Activated T-helper 2 cell treated with anti-CD3 and anti-CD28 coated beads, Interferon-gamma antibody, Interleukin-2, Interleukin-4, amounts not matched to agents 10 μg/mL and 5 μg/mL and 100 μg/mL, durations not matched to agents 14 hours and 24 hours and 36 hours (primary cell): ENCODE measurements at places on chromosomes 5 and 9.
A peak's percentile ranks its signal among the peaks of the same experiment; 100 is the strongest.

DNA sequence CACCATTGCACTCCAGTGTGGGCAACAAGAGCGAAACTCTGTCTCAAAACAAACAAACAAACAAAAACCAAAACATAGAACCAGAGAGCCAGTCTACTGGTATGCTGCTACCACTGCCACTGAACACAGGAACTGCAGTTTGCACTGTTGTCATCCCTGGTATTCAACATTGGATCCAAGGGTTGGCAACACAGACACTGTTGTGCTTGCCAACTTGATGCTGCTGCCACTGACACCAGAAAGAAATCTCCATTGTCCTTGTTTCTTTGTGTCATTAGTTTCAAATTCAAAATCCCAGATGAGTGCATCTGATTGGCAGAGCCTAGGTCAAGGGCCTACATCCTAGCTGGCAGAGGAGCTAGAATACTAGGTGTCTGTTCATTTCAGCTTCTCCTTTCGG is 16.2 kb downstream of the HINT1 start:
- peaks cover 2% of the 10 kb centered on the region for H3K27me3 ChIP-seq
- no peak for DNase-seq
- no peaks in the 10 kb centered on the region for H3K4me1 ChIP-seq
- peaks cover 4% of the 10 kb centered on the region for H3K36me3 ChIP-seq
- H3K27ac ChIP-seq = no peak overlapping the region
- no peak overlapping the region for H3K4me3 ChIP-seq

DNA sequence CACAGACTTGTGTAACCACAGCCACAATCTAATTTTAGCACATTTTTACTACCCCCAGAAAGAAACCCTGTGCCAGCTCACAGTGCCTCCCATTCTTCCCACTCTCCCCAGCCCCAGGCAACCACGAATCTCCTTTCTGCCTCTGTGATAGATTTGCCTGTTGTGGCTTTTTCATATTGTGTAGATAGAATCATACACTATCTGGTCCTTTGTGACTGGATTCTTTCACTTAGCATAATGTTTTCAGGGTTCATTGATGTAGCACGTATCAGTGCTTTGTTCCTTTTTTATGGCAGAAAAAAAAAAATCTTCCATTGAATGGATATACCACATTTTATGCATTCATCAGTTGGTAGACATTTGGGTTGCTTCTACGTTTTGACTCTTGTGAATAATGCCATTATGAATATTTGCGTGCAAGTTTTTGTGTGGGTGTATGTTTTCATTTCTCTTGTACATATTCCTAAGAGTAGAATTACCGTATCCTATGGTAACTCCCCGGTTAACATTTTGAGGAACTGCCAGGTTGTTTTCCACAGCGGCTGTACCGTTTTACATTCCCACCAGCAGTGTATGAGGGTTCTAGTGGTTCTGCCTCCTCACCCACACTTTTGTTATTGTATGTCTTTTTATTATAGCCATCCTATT is 64.5 kb downstream of the RCL1 start:
- no peak for DNase-seq
- peaks cover 41% of the 10 kb centered on the region for H3K4me1 ChIP-seq
- H3K27me3 ChIP-seq = no peaks in the 10 kb centered on the region

GRCh38 chr9:18976221-18976708 is 56.7 kb downstream of the SAXO1 start:
- peaks cover 4% of the 10 kb centered on the region for H3K4me1 ChIP-seq
- peaks cover 15% of the 10 kb centered on the region for H3K27me3 ChIP-seq
- DNase-seq = no peak
- no peaks in the 10 kb centered on the region for H3K36me3 ChIP-seq

GRCh38 chr9:389758-390157 is 175.1 kb downstream of the DOCK8 start:
- DNase-seq = no peak
- no peaks in the 10 kb centered on the region for H3K4me1 ChIP-seq
- H3K27ac ChIP-seq = no peak overlapping the region
- no peaks in the 10 kb centered on the region for H3K27me3 ChIP-seq
- peaks cover 68% of the 10 kb centered on the region for H3K36me3 ChIP-seq

- peaks cover 4% of the 10 kb centered on the region for H3K36me3 ChIP-seq
- no peak for DNase-seq
- no peak overlapping the region for H3K4me3 ChIP-seq
- peaks cover 16% of the 10 kb centered on the region for H3K4me1 ChIP-seq
- peak overlapping the region; percentile 5 for H3K27ac ChIP-seq
Observed at GRCh38 chr5:154849791-154850201, 607 bp downstream of the FAXDC2 start.

DNA sequence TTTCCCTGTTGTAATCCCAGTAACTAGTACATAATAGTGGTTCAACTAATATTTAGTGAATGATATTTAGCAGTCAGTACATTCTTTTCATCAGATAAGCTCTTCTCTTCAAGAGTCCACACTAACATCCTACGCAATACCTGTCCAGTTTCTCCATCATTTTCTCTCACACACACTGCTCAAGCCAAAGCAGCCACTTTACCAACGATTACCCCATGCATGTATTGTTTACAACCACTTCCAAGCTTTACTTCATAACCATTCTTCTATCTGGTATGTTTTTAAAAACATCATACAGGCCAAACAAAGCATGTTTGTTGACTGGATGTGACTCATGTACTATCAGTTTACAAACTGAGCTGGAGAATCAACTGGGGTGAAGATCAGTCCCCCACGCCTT is 7.3 kb downstream of the UBTD2 start:
- peaks cover 36% of the 10 kb centered on the region for H3K36me3 ChIP-seq
- H3K4me1 ChIP-seq = peaks cover 24% of the 10 kb centered on the region
- H3K27me3 ChIP-seq = peaks cover 3% of the 10 kb centered on the region

DNA sequence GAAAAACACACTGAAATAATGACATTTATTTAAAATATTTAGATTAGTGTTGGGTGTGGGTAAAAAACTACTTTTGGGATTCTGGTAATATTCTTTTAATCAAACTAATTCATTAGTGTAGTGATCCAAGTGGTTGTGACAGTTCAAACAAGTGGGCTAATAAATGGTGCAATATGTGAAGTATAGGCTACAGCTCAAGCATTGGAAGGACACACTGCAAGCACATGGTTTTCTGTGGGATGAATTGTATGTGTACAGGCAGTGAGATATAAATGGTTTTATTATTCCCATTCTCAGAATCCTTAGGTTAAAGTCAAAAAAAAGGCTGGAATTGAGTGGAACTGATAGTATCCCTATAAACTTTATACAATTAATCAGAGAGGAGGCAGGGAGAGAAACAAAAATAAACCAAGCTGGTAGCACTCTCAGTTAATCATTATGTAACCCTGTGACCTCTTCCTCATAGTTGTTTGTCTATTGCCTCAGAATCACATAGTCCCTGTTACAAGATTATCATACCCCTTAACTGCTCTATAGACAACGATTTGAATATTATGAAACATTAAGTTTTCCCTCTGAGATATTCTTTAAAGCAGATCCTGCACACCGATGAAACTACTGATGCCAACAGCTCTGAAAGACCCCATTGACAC is 1755.4 kb upstream of the ACO1 start:
- H3K27ac ChIP-seq = no peak overlapping the region
- no peak overlapping the region for H3K4me3 ChIP-seq
- no peak for DNase-seq
- no peaks in the 10 kb centered on the region for H3K36me3 ChIP-seq

- H3K36me3 ChIP-seq = peaks cover 8% of the 10 kb centered on the region
- DNase-seq = no peak
- no peak overlapping the region for H3K4me3 ChIP-seq
- no peak overlapping the region for H3K27ac ChIP-seq
Observed at GRCh38 chr9:96453625-96454024, 3.7 kb downstream of the HABP4 start.

DNA sequence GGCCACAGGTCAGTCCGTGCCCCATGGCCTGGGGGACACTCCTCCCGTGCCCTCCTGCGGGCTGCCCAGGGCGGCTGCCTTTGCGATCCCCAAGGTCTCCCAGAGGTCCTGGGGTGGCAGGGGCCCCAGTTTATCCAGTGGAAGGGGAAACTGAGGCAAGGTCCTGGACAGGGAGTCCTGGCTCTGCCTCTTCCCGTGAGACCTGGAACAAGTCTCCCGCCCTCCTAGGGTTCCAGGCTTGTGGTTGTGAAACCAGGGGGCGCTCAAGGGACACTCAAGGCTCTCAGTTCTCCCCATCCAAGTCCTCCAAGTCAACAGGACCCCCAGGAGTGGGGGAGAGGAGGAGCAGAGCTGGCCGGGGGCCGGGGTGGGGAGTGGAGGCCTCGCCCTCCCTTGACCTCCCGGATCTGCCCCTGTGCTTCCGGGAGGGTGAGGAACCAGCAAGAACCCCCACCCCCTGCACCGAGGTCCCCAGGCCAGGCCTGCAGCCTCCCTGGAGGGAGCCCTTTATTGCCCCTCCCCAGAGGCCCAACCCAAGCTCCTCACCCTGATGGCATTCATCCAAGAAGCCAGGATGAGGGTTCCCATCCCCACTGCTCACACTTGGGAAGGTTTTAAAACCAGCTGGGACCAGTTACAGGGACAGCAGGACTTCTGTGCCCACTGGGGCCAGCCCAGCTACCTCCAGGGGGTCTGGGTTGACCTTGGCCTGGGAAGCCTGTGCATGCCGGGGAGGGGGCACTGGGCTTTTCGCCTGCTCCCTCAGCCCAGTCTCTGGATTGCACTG is 24.7 kb upstream of the TMEM250 start:
- H3K4me1 ChIP-seq = no peaks in the 10 kb centered on the region
- no peak overlapping the region for H3K4me3 ChIP-seq
- H3K27ac ChIP-seq = no peak overlapping the region
- no peak for DNase-seq
- no peaks in the 10 kb centered on the region for H3K36me3 ChIP-seq
